ENCODE measurements at places on chromosomes 6 and 20.

GRCh38 chr6:4957521-4958231 lies 46.2 kb downstream of the RPP40 start:
- DNase-seq = no peak

GRCh38 chr20:19978511-19979210 lies 38.5 kb upstream of the NAA20 start:
- DNase-seq = no peak

DNA sequence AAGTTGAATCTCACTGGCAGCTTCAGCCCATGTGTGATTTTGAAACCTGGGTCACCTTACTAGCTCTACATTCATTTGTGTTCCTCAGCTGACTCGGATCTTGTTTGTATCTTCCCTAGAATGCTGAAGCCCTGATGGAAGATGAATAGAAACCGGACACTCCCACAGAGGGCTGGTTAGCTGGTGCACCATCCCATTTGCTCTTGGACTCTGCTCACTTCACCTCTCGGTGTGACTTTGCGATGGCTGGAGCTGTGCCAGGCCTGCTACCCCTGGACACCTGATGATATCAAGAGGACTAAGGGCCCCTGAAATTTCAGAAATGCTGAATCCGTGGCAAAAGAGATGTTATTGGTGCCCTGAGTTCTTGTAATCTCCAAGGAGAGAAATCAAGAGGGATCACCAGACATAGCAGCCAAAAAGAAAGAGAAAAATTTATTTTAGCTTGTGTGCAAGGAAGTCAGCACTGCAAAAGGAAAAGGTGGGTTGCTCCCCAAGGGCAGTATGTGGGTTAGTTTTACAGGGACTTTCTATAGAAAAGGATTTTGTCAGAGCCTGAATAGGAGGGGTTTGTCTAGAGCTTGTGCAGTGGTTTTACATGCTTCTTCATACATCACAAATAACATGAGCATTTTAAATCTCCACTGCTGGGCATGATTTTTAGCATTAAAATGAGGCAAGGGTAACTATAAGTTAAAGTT lies 426.3 kb upstream of the NOX3 start:
- DNase-seq = no peak

DNA sequence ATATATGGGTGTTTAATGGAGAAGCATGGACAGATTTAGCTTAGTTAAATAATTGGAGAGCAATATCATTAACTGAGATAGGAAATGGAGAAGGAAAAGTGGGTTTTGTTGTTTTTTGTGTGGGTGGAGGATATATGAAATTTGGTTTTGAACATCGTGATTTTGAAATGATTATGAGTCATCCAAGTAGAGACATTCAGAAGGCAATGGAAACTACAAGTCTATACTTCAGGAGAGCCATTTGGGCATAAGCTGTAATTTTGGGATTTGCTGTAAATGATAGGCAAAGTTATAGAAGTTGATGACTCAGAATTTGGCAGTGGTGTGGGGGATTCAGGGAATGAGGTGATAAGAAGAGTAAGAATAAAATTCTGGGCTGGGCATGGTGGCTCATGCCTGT lies 27.4 kb upstream of the FAM135A start:
- DNase-seq = no peak

DNA sequence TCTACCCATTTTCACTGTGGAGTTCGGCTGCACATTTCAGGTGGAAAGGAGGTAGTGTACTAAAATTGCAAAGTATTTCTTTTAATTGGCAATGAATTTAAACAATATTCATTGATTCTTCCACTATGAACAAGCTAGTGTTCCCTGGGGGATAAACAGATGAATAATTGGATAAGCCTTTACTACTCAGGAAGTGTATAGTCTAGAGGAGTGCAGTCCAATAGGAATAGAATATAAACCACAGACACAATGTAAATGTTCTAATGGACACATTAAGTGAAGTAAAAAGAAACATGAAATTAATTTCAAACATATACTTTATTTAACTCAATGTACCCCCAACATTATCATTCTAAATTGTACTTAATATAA lies 28.7 kb downstream of the SGK1 start:
- no peak for DNase-seq

- no peak for DNase-seq
Measured at GRCh38 chr6:110687326-110687725, 127.9 kb downstream of the CDK19 start.

Measured in amygdala (tissue), 56 donors.